Nephron progenitor cell (in vitro differentiated cells): ENCODE measurements at places on chromosomes 1 and 21.

GRCh38 chr1:166233750-166234366, 67.1 kb upstream of the FAM78B start:
- no peaks in the 10 kb centered on the region for H3K36me3 ChIP-seq
- no peaks in the 10 kb centered on the region for H3K4me1 ChIP-seq
- no peak for DNase-seq
- H3K4me3 ChIP-seq: no peak overlapping the region
- no peaks in the 10 kb centered on the region for H3K27me3 ChIP-seq
- H3K27ac ChIP-seq: no peak overlapping the region

- H3K27ac ChIP-seq: no peak overlapping the region
- no peaks in the 10 kb centered on the region for H3K4me1 ChIP-seq
- H3K36me3 ChIP-seq: peaks cover 19% of the 10 kb centered on the region
- DNase-seq: no peak
- peaks cover 24% of the 10 kb centered on the region for H3K27me3 ChIP-seq
These were observed 34.1 kb upstream of the PRSS38 start for GRCh38 chr1:227781314-227781930.

DNA sequence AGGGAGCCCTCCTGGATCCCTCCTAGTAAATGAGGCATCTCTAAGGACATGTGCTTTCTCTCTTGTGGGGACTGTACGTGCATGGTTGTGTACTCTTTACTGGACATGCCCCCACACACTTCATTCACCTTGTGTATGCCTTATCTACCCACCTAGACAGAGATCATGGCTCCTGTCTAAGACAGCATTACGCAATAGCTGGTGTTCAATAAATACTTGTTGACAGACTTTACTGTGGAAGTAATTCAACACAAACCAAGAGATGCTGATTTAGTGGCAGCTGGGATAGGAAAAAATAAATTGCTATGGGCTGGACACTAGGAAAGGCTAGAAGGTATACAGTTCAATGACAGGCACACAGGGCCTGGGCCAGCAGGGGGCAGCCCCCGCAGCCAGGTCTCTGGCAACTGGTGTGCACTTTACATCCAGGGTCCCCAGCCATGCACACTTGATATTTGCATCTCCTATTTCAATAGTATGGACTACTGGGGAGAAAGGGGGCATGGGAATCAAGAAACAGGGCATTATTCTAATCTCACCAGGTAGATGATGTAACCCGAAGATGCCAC, 24.2 kb downstream of the TRABD2B start:
- H3K27me3 ChIP-seq: peaks cover 8% of the 10 kb centered on the region
- H3K4me3 ChIP-seq: no peak overlapping the region
- peak; percentile 40 for DNase-seq
- H3K4me1 ChIP-seq: peaks cover 57% of the 10 kb centered on the region
- H3K27ac ChIP-seq: peak overlapping the region; percentile 3

DNA sequence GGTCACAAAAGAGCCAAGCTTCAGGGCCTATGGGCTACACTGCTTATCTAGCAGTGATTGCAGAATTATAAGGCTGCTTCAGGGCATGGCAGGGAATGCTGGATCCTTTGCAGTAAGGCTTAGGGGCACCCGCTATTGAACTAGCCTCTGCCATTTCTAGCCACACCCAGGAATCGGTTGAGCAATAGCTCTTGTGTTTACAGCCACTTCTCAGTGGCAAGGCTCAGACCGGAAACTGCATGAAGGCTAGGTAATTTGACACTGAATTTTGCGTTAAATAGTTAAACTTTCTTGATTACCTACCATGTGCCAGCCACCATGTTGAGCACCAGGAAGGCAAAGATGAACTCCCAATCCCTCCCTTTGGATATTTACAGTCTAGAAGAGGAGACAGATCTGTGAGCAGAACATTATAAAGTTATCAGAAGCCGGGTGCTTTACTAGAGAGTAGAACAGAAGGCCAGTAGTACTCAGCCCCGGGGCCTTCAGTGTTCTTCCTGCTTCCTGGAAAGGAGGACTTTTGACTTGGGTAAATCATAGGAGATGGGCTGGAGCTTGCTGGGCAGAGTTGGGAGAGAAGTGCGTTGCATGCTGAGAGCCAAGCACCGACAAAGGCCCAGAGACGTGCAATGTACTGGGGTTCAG, 98.6 kb upstream of the LPGAT1 start:
- no peak for DNase-seq
- H3K27me3 ChIP-seq: no peaks in the 10 kb centered on the region
- peaks cover 45% of the 10 kb centered on the region for H3K4me1 ChIP-seq

GRCh38 chr1:64686828-64687724, 57.8 kb upstream of the RAVER2 start:
- no peaks in the 10 kb centered on the region for H3K4me1 ChIP-seq
- H3K27ac ChIP-seq: no peak overlapping the region
- DNase-seq: peak; percentile 18
- H3K4me3 ChIP-seq: no peak overlapping the region
- peaks cover 4% of the 10 kb centered on the region for H3K27me3 ChIP-seq

DNA sequence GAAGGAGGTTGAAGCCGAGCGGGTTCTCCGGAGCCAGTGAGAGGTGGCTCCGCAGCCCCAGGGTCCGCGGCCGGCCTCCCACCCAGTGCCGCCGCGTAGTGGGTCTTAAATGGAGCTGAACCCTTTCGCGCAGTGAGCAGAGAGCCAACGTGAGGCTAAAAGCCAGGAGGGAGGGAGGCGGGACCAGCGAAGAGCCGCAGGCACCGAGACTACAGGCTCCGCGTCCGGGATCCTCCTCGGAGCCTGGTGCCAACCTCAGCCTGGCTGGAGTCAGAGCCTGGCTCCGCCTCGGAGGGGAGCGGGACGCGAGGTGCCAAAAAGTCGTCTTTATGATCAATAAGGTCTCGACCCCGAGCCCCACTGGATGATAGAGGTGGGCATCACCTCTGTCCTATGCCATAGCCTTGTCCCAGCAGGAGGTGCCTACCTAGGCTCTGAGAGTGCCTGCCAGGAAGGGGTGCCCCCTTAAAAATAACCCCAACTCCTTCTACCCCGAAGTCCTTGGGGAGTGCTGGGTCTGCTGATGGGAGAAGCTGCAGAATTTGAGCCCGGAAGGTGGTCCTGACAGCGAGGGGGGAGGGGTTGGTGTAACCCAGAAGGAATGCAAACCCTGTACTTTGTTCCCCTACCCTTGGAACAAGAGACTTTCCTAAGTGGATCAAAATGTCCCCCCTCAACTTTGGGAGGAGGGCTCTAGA, 1.6 kb downstream of the IGSF21 start:
- H3K4me3 ChIP-seq: peak overlapping the region; percentile 74
- H3K4me1 ChIP-seq: peaks cover 25% of the 10 kb centered on the region
- peaks cover 98% of the 10 kb centered on the region for H3K27me3 ChIP-seq
- no peak overlapping the region for H3K27ac ChIP-seq

DNA sequence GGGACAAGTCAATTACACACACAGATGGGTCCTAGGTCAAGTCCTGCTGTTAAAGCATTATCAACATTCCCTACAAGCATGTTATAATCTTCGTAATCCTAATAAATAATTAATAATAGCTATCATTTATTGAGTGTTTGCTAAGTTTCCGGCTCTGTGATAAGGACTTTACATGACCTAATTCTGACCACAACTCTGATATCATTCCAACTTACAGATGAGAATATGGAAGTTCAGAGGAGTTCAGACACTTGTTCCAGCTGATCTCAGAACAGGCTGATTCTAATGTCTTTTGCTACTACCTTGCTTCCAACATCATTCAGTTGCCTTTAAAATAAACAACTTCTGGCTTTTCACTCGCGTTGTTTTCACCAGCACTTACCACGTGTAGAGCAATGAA, 770.1 kb upstream of the CXADR start:
- no peak overlapping the region for H3K4me3 ChIP-seq
- H3K27me3 ChIP-seq: peaks cover 4% of the 10 kb centered on the region
- H3K4me1 ChIP-seq: no peaks in the 10 kb centered on the region
- H3K36me3 ChIP-seq: no peaks in the 10 kb centered on the region
- DNase-seq: no peak

- H3K36me3 ChIP-seq: no peaks in the 10 kb centered on the region
- peaks cover 15% of the 10 kb centered on the region for H3K4me1 ChIP-seq
- DNase-seq: no peak
- H3K27me3 ChIP-seq: peaks cover 7% of the 10 kb centered on the region
These were observed 37.7 kb upstream of the LRRN2 start for GRCh38 chr1:204723131-204723787.

GRCh38 chr1:231600458-231600976, 26.1 kb upstream of the DISC1 start:
- peaks cover 20% of the 10 kb centered on the region for H3K4me1 ChIP-seq
- H3K27ac ChIP-seq: no peak overlapping the region
- no peaks in the 10 kb centered on the region for H3K36me3 ChIP-seq
- peaks cover 8% of the 10 kb centered on the region for H3K27me3 ChIP-seq
- DNase-seq: no peak

DNA sequence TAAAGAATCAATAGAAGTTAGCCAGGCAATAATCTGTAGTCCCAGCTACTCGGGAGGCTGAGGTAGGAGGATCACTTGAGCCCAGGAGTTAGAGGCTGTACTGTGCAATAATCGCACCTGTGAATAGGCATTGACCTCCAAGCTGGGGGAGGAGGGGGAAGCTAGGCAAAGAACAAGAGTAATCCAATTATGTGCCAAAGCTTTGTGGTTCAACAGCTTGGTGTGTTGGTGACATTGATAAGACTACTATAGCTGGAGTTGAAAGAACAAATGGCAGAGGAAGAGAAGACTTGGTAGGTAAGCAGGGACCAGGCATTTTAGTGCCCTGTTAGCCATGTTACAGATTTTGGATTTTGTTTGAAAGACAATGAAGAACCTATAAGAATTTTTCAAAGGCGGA, 2.1 kb upstream of the TMCO2 start:
- H3K36me3 ChIP-seq: no peaks in the 10 kb centered on the region
- no peak overlapping the region for H3K27ac ChIP-seq
- H3K4me1 ChIP-seq: no peaks in the 10 kb centered on the region
- peaks cover 4% of the 10 kb centered on the region for H3K27me3 ChIP-seq
- DNase-seq: no peak
